ENCODE measurements at places on chromosomes 4 and X.

DNA sequence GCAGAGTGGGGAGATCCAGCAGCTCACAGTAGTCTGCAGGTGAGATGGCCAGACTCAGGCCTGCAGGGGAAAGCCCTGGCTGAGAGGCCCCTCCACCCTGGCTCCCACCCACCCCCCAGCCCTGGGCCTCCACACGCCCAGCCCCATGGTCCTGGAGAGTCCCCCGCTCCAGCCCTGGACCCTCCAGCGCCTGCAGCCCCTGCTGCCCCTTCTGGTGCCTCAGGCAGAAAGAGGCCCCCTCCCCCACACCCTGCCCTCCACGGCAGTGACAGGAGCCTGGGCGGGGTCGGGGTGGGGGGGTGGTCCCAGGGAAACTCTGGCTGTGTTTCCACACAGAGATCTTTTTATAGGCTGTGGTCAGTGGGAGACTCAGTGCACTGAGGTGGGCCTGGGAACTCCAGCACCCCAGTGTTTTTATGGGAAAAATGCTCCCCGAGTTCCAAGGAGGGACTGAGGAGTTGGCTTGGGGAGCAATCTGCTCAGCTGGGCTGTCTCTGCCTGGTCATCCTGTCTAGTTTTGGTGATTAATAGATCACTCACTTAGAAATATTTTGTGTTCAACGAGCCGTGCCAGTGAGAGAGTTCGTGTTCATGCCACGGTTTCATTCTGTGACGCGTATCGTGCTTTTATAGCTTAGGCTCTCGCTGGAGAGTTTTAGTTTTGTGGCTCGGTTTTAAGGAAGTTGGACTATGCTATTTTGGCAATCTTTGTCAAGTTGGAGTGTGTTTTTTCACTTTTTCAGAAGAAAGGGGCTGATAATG, 53.1 kb upstream of the HGFAC start:
- DNase-seq, result peak; percentile 46

- DNase-seq, result no peak
Measured at GRCh38 chr4:128974136-128974581, 119.2 kb downstream of the SCLT1 start.

- no peak for DNase-seq
Measured at GRCh38 chrX:130262231-130262630, 6.5 kb downstream of the ZNF280C start.

DNA sequence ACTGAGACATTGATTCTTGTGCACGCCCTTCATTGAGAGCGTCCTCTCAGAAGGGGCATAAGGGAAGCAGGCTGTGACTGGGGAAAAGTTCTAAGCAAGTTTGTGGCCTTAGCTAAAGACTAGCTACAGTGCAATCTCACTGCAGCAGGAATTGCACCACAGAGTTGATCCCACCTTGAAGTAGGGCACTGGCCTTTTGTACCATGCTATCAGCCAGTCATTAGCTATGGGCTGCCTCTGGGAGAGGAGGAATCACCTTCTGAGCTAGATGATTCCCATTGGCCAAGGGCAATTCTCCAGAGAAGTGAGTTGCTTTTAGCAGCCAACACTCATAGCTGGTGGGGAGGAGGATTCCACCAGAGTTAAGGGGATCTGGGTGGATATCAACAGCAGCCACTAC, 142.6 kb upstream of the SCML1 start:
- DNase-seq, result no peak

- no peak for DNase-seq
Measured at GRCh38 chrX:109774136-109774535, 41.1 kb upstream of the ACSL4 start.

- DNase-seq, result no peak
Measured at GRCh38 chr4:145782756-145783155, 102.8 kb downstream of the C4orf51 start.

GRCh38 chrX:23656684-23657083, 10.6 kb upstream of the PRDX4 start:
- DNase-seq, result no peak

DNA sequence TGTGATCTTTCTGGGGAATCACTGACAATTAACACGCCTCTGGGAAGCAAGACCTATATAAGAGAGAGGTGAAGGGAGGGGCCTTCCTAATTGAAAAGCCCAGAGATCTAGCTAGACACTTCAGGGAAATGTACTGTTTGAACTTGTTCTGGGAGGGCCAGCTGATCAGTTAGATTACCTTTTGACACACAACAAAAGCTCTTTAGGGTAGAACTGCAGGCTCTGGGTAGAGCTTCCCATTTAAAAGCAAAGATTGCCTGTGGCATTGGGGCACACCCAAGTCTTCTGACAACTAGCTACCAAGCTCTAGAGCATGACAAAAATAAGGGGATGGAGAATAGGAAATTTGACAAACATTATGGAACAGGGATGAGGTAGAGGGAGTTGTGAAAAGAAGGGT, 26.3 kb downstream of the AREG start:
- no peak for DNase-seq

GRCh38 chr4:88109123-88109881, 49.1 kb downstream of the ABCG2 start:
- DNase-seq, result no peak

- no peak for DNase-seq
Measured at GRCh38 chr4:127888559-127888958, 7.9 kb downstream of the PLK4 start.

DNA sequence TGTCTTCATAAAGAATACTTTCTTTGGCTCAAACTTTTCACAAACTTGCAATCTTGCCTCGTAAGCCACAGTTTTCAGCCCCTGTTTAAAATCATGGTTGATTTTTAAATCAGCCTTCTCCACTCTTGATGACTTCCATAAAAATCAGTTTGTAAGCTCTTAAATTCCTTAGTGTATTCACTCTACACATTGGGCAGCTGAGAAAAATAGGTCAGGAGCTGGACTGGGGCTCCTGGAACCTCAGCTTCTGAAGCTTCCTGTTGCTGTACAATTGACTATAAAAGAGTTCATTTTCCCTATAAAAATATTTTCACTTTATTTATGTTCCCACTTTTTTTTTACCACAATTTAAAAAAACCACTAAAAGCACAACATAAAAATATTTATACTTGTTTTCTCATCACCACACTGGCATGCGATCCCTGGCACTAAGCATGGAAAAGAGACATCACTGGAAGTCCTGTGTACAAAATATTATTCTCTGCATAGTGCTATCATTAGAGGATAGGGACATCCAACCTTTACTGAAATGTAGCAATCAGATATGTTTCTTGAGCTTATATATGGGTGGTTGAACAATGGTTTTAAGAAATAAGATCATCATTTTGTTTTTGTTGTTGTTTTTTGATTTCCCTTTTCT, 345.7 kb downstream of the FBXO8 start:
- no peak for DNase-seq

DNA sequence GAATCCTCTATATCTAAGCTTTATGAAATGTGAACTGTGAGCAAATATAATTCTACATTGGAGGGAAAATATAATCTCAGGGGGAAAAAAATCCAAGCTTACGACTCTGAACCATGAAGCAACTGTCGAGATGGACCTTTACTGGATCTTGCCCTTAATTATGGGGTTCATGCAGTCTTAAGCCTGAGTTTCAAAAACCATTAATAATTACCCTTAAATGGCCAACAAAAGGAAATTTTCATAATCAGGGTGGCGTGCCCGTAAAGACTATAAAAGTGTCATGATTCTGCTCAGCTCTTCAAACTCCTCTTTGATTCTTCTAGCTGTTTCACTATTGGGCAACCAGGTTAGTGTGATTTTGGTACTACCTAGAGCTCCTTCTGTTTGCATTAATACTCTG, at the start of gene S100G:
TSS of gene S100G (plus strand) at position 301 of the 400 bp plus-strand sequence. CDS start 849 bp downstream, outside the sequence.
- DNase-seq, result no peak

- no peak for DNase-seq
Measured at GRCh38 chr4:119657111-119657611, 28.6 kb upstream of the PDE5A start.

DNA sequence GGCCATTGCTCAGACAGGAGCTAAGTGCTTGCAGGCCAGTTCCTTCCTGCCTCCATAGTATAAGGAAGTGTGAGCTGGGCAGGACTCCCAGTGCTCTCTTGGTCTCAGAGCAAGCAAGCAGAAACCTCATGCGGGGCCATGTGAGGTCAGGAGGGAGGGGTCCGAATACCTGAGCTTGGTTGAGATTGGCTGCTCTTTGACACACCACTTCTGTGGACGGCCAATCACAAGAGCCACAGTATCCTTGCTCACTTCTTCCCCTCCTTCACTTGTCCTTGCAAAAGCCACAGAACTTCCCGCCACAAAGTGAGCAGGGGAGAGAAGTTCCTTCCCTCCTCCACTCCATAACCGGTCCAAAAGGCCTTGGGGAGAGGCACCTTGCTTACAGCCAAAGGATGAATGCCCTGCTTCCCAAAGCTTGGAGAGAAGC, 56.7 kb downstream of the PRPS1 start:
- DNase-seq, result peak; percentile 82

GRCh38 chr4:165763640-165764039, 109.4 kb upstream of the TLL1 start:
- no peak for DNase-seq

GRCh38 chr4:152723236-152723635, 43.4 kb upstream of the TMEM154 start:
- DNase-seq, result no peak

GRCh38 chr4:158610790-158611189, 60.9 kb downstream of the C4orf46 start:
- no peak for DNase-seq

- DNase-seq, result no peak
Measured at GRCh38 chr4:7234355-7235029, 42.2 kb downstream of the SORCS2 start.

- no peak for DNase-seq
Measured at GRCh38 chr4:158801066-158801465, 32.2 kb downstream of the FNIP2 start.

GRCh38 chr4:137960371-137961050, 281.6 kb downstream of the SLC7A11 start:
- DNase-seq, result no peak

GRCh38 chr4:84968925-84969324, 2.4 kb upstream of the WDFY3 start:
- no peak for DNase-seq

DNA sequence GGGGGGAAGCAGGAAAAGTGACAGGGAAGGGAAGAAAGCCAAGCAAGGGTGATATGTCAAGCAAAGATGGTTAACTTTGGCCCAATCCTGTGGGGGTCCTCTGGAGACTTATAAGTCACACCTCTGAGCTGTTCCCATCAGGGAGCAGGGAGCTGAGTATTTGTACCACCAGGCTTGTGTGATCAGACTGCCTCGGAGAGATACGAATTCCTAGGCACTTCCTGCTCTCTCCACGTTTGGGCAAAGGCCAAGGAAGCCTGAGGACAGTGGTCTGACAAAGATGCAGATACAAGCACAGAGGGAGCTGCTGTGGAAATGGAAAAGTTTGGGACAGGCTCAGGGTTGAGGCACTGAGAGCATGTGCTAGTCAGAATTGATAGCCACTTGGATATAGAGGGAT, 10.4 kb upstream of the PPP3CA start:
- DNase-seq, result no peak
